Activated naive CD4-positive, alpha-beta T cell treated with Interleukin-2 at 50 U/mL for 16 hours (primary cell): ENCODE measurements at places on chromosomes 11 and 22.

DNA sequence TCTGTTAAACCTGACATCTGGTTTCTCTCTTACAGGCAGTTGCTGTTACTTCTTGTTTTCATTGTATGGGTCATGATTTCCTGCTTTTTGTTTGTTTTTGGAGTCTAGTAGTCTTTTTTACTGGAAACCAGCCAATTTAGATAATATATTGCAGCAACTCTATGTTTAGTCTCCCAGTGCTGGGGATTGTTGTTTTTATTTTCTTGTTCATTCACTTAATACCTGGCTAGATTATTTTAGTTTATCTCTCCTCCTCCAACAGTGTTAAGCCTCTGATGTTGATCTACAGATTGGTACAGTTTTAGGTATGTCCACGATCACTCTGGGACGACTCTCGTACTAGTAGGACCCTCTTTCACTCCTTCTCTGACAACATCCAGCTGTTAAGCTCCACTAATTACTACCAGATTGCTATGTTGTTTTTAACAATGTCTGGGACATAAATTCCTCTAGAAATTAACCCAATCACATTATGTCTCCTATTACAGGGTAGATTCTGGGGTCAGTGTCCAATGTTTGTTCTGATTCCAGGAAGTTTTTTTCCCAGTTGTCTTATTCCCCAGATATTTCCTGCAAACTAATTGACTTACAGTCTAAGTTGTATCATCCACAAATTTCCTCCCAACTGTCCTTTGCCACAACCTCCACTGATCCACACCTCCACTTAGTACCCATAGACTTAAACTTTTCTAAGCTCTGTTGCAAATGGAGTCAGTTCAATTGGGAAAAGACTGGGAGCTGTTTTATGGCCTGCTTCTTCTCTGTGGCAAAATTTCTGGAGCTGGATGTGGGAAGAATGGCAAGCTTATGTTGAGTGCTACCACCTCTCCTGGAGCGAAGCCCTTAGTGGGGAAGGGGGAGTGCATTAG is 1280.6 kb upstream of the CNTN5 start:
- no peak for DNase-seq

DNA sequence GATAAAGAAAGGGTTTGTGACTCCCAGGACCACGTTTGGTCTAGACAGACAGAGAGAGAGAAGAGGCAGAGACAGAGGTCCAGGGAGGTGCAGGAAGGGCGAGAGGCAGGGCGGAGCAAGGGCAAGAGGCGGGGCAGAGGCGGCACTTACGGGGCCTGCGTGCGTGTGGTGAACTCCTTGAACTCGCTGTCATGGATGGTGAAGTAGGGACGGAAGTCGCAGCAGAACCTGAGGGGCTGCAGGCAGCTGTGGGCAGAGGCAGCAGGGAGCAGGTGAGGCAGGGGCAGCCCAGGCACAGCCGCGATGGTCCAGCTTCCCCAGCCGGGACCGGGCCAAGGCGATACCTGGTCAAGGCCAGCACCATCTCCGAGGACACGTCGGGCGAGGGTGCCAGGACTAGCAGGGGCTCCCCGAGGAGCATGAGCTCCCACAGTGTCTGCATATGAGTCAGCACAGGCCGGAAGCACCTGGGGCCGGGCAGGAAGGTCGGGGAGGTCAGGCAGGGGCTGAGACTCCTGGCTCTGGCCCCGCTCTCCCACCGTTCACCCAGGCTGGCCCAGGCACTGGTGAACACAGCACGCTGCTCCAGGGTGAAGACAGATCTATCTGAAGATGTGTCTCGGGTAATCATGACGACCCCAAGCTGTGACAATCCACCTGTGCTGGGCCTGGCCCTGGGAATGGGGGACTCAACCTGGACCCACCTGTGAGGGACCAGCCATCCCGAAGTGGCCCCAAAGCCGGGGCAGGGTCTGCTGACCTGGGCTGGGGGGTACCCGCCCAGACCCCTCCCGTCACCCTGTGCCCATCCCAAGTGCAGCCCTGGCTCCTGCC is 7.2 kb upstream of the PLXNB2 start:
- DNase-seq = peak; percentile 80

- no peak for DNase-seq
Observed at GRCh38 chr11:119964136-119965025, 173.5 kb downstream of the TRIM29 start.

DNA sequence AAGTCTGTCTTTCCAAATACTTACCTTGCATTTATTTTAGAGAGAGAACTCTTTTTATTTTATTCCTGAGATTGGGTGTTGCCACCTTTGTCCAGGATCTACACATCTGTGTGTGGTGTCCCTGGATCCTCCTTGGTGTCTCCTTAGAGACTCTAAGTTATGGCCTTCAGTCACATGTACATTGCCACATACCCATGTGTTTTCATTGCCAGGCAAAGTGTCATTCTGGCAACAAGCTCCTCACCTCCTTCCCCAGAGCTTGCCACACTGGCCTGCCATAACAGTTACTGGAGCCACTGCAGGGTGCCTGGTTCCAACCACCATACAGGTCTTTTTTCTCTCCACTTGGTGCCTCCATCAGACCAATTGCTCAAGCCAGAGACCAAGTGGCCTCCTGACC is 379.7 kb downstream of the NTM start:
- DNase-seq = no peak

- DNase-seq = no peak
Observed at GRCh38 chr11:68099474-68100405, 21.4 kb downstream of the CHKA start.

GRCh38 chr22:30201945-30202344 is 44.6 kb downstream of the LIF start:
- DNase-seq = no peak

DNA sequence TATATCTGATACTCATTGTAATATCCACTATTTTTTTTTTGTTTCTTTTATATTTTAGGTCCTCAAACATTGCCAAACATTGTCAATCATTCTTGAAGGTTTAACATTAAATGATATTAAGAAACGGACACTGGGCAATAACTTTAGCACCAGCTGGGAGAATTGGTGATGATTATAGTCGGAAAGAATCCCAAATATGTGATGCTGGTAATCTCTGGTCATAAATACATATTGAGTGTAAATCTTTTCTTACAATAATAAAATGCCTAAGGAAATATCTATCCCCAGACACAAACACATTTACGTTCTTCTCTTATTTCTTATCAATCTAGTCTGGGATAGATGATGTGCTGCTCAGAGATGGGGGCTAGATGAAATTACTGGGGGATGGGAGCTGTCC is 25.2 kb downstream of the OR51E2 start:
- no peak for DNase-seq

GRCh38 chr11:114098927-114099326 is 39.4 kb downstream of the ZBTB16 start:
- no peak for DNase-seq

DNA sequence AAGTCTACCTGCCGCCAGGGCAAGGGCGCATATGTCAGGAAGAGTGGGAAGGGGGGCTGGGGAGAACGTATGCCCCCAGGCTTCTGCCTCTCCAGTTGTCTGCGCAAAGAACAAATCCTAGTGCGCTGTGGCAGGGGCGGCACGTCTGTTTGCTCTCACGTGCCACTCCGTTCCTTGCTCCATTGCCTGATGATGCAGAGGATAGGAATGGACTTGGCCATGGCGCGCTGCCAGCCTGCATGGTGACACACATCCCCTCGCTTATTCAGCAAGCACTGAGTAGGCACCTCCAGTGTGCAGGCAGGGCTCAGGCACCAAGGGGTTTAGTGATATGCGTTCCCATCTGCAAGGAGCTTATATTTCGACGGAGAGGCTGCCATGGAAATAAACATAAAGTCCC is 45.4 kb upstream of the SLC22A12 start:
- no peak for DNase-seq

DNA sequence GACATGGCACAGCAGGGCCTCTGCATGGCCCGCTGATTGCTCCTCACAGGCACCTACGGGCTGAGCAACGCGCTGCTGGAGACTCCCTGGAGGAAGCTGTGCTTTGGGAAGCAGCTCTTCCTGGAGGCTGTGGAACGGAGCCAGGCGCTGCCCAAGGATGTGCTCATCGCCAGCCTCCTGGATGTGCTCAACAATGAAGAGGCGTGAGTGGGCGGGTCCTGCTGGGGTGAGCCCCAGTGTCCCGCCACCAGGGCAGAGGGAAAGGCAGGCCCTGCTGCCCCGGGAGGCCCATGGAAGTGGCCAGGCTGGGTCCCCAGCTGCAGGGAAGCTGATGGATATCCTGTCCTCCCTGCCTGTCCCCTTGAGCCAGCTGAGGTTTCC is 18.6 kb upstream of the DGCR8 start:
- no peak for DNase-seq

DNA sequence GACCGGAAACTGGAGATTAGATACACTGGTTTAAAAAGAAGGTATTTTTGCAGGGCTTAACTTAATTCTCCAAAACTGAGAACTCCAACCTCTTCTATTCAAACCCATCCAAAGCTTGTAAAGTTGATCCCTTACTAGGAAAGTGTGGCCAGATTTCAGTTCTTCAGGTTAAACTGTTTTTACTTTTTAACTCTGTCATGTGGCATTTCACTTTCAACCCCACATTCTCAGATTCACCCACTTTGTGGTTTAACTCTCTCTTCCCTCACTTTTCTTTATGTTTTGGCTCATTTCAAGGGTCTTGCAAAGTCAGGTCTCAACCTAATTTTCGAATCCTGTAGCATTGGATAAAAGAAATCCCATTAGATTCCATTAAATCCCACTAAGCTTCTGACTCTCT is 75.4 kb downstream of the MPPED2 start:
- DNase-seq = no peak

- no peak for DNase-seq
Observed at GRCh38 chr11:65630215-65630614, 7.7 kb upstream of the SIPA1 start.

DNA sequence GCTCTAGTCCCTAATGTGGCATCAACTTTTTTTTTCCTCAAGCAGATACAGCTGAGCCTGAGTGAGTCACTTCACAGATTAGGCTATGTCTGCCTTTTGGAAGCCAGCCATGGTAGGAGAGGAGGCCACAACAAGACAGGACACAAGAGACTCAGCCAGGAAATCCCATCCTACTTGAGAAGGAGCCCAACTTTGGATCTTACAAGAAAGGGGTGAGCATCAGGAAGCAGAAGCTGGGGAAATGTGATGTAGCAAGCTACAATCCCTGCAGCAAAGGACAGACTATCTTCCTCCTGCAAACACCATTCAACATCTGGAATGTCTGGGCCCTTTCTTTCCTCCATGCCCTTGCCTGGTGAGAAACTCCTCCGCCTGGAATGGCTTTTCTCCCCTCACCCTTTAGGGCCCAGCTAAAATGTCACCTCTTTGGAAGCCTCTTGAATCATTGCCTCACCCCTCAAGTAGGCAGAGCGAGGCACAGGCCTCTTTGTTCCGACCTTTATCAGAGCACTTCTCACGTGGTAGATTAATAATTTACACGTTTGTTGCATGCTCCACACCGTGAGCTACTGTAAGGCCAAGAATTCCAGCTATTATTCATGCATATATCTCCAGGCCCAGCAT is 156.4 kb upstream of the PITPNB start:
- DNase-seq = no peak

GRCh38 chr11:33018840-33019239 is 3.2 kb downstream of the DEPDC7 start:
- DNase-seq = no peak

DNA sequence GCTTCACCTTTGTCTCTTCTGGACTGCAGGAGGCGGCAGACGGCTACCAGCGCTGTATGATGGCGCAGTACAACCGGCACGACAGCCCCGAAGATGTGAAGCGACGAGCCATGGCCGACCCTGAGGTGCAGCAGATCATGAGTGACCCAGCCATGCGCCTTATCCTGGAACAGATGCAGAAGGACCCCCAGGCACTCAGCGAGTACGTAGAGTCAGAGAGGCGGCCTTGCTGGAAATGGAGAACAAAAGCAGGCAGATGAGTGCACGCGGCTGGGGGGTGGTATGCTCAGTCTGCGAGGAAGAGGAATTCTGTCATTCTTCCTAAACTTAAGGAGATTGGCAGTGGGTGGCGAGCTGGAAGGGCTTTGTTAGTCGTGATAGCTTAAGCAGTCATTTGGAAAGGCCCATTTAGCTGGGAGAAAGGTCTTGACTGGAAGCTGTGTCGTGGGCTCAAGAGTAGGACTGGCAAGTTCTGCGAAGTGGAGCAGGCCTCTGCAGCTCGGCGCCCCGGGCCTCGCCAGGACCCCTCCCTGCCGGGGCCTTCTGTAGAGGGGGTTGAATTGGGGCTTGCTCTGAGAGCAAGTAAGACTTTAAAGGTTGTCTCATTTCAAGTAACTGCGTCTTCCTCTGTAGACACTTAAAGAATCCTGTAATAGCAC is 3.0 kb upstream of the FERMT3 start:
- no peak for DNase-seq

- no peak for DNase-seq
Observed at GRCh38 chr11:116771935-116772334, 852 bp downstream of the BUD13 start.

DNA sequence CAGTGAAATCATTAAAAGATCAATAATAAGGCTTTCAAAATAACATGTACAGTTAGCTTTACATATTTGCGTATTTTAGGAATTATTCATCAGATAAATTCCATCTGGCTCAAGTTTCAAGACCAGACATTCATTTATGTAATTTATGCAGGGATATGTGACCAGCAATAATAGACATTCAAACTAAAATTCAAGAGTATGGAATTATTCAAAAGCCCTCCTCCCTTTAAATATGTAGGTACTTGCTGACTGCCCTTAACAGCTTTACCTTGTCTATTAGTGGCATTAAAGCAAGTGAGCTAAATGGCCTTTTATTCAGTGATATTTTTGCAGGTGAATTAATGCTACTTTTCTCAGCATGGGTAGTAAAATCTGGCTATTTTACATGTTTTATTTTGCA is 126.1 kb downstream of the LRRC4C start:
- no peak for DNase-seq

DNA sequence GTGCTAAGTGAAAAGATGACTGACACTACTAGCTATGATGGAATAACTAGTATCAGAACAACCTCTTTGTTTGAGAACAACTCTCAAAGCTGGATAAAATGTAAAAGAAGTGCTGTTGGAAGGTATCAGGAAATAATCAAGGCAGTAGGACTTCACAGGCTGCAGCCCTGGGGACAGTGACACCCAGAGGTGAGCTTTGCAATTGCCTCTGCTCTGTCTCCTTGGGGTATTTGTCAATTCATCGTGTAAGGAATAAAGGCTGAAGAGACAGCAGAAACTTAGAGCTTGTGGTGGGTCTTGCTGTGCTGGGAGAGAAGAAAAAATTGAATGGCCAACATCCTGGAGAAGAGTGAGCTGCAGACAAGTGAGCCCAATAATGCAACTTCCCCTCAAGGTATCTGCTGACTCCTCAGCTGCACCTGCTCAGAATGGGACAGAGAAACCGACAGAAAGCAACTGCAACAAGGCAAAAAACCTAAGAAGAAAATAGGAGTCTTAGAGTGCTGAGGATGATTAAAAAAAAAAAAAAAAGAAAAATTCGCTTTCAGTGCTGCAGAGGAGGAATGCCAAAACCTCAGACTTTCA is 141.1 kb downstream of the RCN1 start:
- DNase-seq = no peak

GRCh38 chr22:27130906-27131305 is 473.5 kb downstream of the MIAT start:
- no peak for DNase-seq
